ENCODE measurements at places on chromosomes 3 and 15.
A peak's percentile ranks its signal among the peaks of the same experiment; 100 is the strongest.

- no peak for DNase-seq
Measured at GRCh38 chr3:71003511-71003910, 580.0 kb downstream of the FOXP1 start.

GRCh38 chr3:152444029-152444641, 175.4 kb downstream of the MBNL1 start:
- DNase-seq = no peak

GRCh38 chr3:25448750-25449692, 21.0 kb downstream of the RARB start:
- no peak for DNase-seq

DNA sequence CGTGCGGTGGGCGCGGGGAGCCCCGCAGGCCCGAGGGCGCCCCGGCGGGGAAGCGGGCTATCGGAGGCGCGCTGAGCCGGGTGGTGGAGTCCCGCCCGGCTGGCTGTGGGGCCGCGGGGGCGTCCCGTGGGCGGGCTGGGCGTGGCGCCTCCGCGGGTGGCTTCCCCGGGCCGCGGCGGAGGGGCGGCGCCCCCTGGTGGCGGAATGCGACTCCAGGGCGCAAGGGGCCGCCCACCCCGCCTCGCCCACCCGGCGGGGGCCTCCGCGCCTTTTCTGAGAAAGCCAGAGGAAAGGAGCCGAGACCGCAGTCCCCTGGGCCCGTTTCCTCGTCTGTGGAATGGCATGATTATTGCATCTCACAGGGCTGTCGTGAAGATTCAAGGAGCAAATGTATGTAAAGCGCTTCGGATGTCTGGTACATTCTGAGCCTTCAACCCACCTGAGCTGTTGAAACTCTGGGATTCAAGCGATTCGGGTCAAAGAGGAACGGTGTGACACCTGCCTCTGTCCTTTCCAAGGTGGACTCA, 31.9 kb upstream of the RAB6B start:
- DNase-seq = peak; percentile 79

DNA sequence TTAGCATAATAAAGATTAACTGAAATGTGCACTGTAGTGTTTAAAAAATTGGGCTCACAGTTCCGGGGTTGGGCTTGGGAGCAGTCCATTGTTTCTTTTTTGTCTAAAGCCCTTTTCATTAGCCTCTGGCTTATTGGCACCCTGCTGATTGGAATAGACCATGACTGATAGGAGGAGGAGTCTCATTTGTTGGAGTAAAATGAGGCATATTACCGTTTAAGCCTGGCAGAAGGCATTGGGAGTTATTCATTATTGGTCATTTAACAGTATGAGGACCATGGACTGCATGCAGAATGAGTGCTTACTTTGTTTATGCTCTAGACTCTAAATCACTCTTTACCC, 139.0 kb upstream of the CGNL1 start:
- DNase-seq = no peak

DNA sequence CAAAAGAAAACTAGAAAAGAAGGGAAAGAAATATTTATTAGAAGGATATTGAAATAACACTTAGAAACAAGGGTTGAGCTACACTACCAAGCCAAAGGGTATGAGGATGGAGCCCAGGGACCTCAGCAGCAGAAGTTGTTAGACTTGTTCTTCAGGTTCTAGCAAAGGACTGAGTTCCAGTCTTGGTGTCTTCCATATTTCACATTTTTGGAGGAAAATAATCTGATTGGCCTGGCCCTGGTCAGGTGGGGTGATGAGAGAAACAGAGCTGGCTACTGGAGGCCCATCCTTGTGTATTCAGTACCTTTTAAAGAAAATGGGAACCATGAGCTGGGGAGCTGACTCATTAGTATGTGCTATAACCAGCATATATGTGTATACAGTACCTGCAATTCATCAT, 28.2 kb downstream of the PPP4R2 start:
- DNase-seq = no peak

- no peak for DNase-seq
Measured at GRCh38 chr3:12935023-12935860, 93.9 kb upstream of the RPL32 start.

- no peak for DNase-seq
Measured at GRCh38 chr3:196552253-196552652, 16.1 kb downstream of the WDR53 start.

GRCh38 chr15:38503496-38503895, 49.6 kb downstream of the FAM98B start:
- no peak for DNase-seq

GRCh38 chr3:69499422-69499821, 113.5 kb upstream of the FRMD4B start:
- DNase-seq = no peak

- DNase-seq = no peak
Measured at GRCh38 chr3:151321526-151321925, 4.9 kb upstream of the GPR87 start.

DNA sequence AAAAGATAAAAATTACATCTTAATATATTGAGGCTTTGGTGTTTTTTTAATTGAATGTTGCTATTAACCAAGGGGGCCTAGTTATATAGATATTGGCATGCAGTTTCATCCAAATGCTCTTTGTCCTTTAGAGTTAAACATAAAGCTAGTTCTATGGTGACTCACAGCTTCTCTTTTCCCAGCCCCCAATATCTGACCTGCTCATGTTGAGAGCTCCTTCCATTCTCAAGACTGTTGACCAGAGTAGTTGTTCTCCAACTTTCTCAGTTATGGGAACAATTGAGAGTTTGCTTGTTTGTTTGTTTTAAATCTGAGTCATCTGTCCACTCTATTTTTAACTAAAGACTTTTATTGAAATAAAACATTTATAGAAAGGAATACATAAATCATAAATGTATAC, 15.8 kb upstream of the RARB start:
- no peak for DNase-seq

DNA sequence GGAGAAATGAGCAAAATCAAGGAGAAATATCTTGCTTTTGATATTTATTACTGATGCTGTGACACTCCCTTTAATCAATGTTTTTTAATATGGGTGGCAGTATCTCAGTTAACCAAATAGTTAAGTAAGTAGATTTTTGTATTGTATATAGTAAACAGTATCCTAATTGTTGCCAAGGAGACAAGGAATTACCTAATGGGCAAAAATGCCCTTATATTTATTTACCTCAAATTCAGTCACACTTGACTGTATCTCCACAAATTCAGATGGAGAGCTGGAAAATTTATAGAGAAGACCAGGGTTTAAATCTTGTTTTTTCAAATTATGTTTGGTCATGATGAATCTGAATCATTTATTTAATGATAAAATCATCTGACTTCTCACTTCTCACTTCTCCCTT, 3.6 kb upstream of the CHD2 start:
- DNase-seq = no peak

GRCh38 chr3:78519281-78519680, 1248.5 kb downstream of the ROBO1 start:
- DNase-seq = no peak

DNA sequence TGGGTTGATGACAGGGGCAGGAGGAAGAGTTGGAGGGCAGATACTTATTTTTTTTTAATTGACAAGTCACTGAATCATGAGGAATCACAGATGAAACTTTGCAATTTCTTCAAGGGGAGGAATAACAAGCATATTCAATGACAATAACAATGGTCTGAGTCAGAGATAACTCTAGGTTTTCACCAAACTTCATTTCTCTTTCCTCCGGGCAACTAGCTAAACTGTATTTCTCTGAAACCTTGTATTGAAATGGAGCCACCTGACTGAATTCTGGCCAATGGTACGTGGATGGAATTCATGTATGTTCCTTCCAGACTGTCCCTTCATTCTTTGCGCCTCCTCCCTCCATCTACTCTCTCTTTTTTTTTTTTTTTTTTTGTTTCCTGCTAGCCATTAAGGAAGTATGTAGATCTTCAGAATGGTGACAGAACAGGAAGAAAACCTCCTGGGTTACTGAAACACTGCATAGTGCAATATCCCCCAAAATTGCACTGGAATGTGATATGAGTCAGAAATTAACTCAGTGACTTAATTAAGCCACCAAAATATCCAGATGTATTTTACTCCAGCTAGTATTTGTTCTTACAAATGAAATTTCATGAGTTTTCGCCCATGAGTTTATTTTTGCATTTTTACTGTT, 495.4 kb downstream of the OTOL1 start:
- no peak for DNase-seq

DNA sequence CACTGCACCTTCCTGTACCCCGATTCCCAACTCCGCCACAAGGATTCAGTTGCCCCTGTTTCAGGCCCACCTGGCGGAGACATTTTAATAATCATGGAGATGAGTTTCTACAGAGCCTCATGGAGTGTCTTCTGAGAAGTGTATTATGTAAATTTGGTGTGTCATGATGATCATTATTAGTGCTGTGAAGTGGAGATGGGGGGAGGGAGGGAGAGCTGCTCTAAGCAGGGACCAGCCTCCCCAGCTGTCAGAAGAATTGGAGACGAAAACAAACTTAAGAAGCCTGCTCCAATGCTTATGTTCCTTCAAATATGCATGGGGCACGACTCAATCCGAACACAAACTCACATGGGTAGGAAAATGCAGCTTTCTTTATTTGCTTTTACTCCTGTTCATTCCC, 127.8 kb downstream of the EPHB1 start:
- DNase-seq = no peak

DNA sequence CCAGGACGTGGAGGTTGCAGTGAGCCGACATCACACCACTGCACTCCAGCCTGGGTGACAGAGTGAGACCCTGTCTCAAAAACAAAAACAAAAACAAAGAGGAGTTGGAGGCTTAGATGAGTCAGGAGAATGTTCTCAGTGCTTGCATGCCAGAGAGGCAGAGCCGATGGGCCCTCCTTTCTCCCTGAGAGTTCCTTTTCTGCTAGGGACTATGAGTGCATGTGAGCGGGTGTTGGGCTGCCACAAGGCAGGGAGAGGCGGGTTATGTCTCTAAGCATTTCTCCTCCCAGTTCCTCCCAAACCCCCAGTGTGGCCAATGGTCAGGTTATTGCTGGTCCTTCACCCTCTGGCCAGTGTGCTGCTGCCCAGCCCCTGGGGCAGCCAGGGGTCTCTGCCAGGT, 45.1 kb downstream of the RTP1 start:
- no peak for DNase-seq

DNA sequence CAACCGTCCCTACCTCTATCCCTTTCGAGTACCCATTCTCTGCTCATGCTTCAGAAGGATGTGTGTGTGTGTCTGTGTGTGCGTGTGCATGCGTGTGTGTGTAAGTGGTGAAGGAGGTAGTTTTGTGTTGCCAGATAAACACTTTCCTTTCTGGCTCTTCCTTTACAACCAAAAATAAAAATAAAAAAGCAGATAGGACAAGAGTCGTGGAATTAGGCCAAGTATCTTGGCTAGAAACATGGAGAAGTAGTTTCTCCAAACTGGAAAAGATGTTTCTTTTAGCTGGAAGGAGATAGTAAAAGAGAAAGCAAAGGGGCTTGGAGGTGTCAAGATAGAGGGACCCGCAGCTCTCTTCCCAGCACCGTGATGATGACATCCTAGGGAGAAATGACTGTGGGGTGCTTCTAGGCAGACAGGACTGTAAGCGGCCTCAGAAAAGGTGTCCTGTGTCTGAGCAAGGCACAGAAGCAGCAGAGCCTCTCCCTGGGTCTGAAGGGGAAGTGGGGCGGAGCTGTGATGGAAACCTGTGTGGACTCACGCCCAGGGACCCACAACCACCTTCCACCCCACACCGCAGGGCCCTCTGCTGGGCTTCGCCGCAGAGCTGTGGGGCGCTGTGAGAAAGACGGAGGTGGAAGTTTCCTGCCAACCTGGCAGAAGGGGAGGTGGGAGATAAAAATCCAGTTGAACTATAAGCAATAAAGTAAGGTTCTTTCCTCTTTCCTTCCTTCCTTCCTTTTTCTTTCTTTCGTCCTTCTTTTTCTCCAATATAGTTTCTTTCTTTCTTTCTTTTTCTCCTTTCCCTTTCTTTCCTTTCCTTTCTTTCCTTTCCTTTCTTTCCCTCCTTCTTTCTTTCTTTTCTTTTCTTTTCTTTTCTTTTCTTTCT, 35.3 kb downstream of the MUC20 start:
- no peak for DNase-seq

- DNase-seq = no peak
Measured at GRCh38 chr3:144662729-144663128, 691.1 kb downstream of the DIPK2A start.
